ENCODE measurements at places on chromosomes 11 and 22.

DNA sequence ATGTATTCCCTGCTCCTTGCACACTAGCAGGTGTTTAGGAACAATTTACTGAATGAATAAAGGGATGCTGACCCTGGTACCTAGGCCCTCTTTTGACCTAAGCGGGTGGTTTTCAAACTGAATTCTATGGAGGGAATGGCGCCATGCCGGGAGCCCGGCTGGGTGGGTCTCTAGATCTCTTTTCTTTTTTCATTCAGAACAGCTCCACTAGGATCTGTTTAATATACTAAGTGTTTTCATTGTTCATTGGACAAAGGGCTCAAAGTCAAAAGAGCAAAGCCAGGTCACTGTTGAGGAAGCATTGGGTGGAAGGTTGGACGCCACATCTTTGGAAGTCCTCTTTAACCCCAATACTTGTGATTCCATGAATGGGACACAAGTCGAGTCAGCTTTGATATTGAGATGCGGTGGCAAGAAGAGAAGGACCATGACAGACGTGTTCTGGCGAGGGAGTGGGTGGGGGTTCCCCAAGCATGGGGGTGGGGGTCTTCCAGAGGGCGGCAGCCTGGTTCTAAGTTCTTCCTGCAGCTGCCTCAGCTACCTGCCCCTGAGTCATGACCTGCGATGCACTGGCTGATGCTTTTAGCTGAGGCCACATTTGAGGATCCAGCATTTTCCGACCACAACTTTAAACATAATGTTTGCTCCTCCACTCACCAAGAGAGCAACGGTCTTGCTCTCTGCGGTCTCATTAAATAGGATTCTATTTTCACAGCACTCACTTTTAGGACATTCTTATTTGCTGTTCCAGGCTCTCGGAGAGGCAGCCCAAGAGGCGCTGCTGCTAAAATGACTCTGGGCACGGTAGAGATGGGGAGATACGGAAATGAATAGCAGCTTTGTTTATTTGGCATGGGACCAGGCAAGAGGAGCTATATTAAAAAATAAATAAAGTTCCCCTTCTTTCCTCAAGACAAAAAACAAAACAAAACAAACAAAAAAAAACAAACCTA, 100.6 kb downstream of the FBXO7 start:
- H3K27ac ChIP-seq, result peak overlapping the region; percentile 4
- no peaks in the 10 kb centered on the region for H3K27me3 ChIP-seq
- no peaks in the 10 kb centered on the region for H3K4me1 ChIP-seq
- H3K4me3 ChIP-seq, result no peak overlapping the region

- no peaks in the 10 kb centered on the region for H3K36me3 ChIP-seq
- H3K27ac ChIP-seq, result no peak overlapping the region
- H3K27me3 ChIP-seq, result no peaks in the 10 kb centered on the region
- H3K4me3 ChIP-seq, result no peak overlapping the region
- DNase-seq, result no peak
- no peaks in the 10 kb centered on the region for H3K4me1 ChIP-seq
Measured at GRCh38 chr11:125384825-125385224, 111.2 kb downstream of the FEZ1 start.

DNA sequence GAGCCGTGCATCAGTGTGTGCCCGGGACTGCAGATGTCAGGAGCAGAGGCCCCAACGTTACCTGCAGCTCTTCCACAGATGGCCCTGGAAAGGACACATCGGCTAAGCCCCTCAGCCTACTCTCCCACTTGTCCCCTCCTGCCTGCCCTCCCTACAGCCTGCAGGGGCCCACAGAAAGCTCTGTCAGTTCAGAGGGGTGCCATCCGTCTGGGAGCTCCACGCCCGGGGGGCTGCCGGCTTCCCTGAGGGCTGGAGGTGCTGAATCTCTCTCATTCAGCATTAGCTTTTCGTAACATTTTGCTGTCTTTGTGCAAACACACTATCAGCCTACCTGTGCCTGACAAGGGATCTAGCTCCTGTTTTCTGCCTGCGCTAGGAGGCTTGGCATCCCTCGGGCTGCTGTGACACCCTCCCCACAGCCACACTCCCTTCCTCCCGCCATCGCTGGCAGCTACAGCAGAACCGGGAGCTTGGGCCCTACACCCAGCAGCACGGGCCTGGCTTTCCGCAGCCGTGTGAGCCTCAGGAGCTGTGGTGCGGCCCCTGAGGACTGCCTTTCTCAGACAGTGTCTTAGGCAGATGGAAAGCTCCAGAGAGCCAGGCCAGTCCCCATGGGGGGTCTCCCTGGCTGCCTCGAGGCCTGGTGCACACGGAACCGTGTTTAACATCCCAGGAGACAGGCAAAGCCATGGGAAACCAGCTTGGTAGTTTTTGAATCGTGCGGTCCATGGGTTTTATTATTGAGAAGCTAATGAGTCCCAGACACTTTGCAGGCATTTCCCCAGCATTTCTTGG, 198.3 kb upstream of the B3GAT1 start:
- H3K4me3 ChIP-seq, result no peak overlapping the region
- DNase-seq, result no peak
- H3K27ac ChIP-seq, result no peak overlapping the region
- H3K36me3 ChIP-seq, result no peaks in the 10 kb centered on the region
- no peaks in the 10 kb centered on the region for H3K27me3 ChIP-seq
- no peaks in the 10 kb centered on the region for H3K4me1 ChIP-seq

- peaks cover 46% of the 10 kb centered on the region for H3K4me1 ChIP-seq
- peak overlapping the region; percentile 79 for H3K27ac ChIP-seq
- DNase-seq, result no peak
- H3K36me3 ChIP-seq, result no peaks in the 10 kb centered on the region
- H3K27me3 ChIP-seq, result no peaks in the 10 kb centered on the region
Measured at GRCh38 chr11:34824425-34824824, 91.8 kb downstream of the APIP start.

DNA sequence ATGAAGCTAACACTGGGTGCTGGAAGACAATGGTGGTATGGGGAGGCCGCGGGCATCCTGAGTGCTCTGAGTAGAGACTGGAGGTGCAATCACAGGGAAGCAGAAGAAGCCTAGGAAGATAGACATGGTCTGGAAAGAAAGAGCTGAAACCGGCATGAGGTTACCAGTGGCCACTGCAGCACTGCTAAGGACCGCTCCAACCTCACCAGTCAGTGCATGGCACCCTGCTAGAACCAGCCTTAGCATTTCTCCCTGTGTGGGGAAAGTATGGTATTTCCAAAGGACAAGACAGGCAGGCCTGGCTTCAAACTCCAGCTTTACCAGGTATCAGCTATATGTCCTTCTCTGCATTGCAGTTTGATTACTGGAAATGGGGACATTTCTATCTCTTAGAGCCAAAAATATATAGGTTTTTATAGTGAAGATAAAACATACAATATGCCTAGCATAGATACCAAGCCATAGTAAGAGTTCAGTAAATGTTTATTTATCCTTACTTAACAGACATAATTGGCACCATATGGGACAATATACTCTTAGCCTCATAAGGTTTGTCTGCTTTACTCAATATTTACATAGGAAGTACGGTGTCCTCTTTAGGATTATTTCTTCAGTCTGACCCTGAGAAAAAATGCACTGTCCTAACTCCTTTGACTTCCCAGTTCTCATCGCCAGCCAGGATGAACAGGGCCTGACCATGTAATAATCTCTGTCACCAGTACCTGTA, 231.1 kb downstream of the TENM4 start:
- no peak overlapping the region for H3K4me3 ChIP-seq
- no peaks in the 10 kb centered on the region for H3K4me1 ChIP-seq
- no peak overlapping the region for H3K27ac ChIP-seq
- no peak for DNase-seq
- no peaks in the 10 kb centered on the region for H3K27me3 ChIP-seq
- peaks cover 3% of the 10 kb centered on the region for H3K36me3 ChIP-seq

- no peaks in the 10 kb centered on the region for H3K27me3 ChIP-seq
- H3K4me3 ChIP-seq, result peak overlapping the region; percentile 48
- peak overlapping the region; percentile 83 for H3K27ac ChIP-seq
- DNase-seq, result no peak
- peaks cover 14% of the 10 kb centered on the region for H3K4me1 ChIP-seq
- H3K36me3 ChIP-seq, result no peaks in the 10 kb centered on the region
Measured at GRCh38 chr22:19523240-19524169, 705 bp downstream of the CLDN5 start.

- no peak overlapping the region for H3K4me3 ChIP-seq
- DNase-seq, result no peak
- H3K27ac ChIP-seq, result no peak overlapping the region
Measured at GRCh38 chr22:37604875-37605274, 3.8 kb upstream of the GGA1 start.
